Stimulated activated CD4-positive, alpha-beta T cell treated with anti-CD3 and anti-CD28 coated beads, Interleukin-2, amount 100 ng/mL, for 48 hours (primary cell): ENCODE measurements at places on chromosomes 7 and 10.

DNA sequence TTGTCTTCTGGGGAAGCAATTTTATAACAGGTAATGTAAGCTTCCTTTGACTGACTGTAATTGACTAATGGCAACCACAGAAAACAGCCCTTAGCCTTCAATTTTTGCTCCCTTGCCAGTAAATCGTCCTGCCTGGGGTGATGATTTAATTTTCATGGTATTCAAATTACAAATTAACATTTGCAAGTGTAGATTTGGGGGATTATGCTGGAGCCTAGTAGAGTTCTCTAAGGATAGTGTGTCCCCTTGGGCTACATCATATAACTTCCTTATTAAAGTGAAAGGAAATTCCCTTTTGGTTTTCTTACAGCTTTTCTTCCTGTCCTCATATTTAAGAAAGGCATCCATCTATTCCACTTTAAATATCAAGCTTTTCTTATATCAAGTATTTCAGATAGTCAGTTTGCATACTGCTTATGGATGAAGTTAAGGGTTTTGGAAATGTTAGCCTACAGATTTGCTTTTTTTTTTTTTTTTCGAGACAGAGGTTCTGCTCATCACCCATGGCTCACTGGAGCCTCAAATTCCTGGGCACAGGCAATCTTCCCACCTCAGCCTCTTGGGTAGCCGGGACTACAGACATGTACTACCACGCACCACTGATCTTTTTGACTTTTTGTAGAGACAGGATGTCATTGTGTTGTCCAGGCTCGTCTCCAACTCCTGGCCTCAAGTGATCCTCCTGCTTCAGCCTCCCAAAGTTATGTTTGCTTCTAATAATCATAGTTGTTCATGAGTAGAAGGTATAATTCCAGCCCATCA lies 35.9 kb upstream of the HDAC9 start:
- DNase-seq = no peak

GRCh38 chr10:87619705-87620104 lies 40.0 kb upstream of the PAPSS2 start:
- DNase-seq = no peak

- DNase-seq = no peak
Measured at GRCh38 chr10:55766212-55766611, 594.8 kb downstream of the ZWINT start.

GRCh38 chr7:37549076-37549931 lies 100.6 kb upstream of the ELMO1 start:
- no peak for DNase-seq

- no peak for DNase-seq
Measured at GRCh38 chr7:101562531-101563197, 66.4 kb downstream of the MYL10 start.

GRCh38 chr10:129400426-129400825 lies 66.6 kb upstream of the MGMT start:
- DNase-seq = no peak

GRCh38 chr10:113618338-113618737 lies 45.5 kb downstream of the NRAP start:
- no peak for DNase-seq

DNA sequence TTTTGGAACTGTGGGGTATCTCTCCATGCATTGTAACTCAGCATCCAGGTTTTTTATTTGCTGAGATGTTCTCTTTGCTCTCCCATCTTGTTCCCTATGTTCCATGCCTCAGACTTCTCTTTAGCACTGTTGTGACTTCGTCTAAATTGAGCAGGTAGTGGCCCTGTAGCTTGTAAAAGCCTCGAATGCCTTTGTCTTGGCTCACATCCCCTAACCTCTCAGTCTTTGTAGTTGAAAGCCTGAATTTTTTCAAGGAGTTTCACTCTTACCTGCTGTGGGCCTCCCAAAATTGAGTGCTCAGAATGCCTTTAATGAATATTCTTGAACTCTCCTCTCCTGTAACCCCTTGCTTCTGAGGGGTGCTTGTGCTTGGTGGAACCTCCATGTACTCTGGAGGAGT lies 1137.3 kb downstream of the REEP3 start:
- DNase-seq = no peak

- no peak for DNase-seq
Measured at GRCh38 chr10:100737355-100738054, 7.9 kb upstream of the PAX2 start.

DNA sequence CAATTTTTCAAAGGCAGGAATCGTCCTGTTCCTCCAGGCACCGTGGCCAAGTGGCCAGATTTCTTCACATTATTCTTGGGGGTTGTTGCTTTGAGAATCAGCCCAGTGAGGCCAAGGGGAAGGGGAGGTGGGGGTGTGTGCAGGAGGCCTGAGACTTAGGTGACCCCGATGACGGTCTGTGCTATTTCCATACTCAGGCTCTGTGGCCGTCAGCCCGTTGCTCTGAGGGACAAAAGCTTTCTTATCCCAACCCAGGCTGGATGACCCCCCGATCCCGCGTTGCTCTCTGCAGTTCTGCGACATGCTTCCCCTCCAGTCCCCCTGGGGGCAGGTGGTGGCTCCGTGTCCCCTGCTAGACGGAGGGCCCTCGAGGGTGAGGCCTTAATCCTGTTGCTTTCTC lies 14.2 kb downstream of the DOCK1 start:
- DNase-seq = no peak

DNA sequence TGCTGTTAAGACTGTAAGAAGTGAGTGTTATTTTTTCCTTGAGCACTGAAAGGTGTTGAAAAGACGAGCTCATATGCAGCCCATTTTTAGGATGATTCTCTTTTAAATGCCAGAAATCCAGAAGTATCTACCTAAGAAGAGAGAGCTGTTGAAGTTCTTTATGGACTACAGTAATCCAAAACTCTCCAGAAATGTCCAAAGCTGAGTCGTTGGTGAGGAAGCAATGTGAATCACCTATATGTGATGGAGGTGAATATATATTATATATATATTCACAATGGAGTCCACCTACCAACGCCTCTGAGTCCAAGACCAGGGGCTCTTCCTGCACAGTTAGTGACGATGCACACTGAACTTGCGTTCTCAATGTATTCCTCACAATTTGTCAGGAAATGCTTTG lies 252.7 kb upstream of the PITRM1 start:
- DNase-seq = no peak

DNA sequence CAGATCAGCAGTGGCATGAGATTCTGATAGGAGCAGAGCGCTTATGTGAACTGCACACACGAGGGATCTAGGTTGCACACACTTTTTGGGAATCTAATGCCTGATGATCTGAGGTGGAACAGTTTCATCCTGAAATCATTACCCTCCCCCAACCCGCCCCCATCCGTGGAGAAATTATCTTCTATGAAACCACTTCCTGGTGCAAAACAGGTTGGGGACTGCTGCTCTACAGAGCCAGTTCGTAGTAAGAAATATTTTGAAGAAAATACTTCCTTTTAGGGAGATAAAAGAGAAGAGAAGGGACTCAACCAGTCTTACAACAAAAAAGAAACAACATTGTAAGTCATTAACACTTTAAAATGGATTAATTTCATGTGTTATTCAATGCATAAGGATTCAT lies 1308.2 kb downstream of the GATA3 start:
- no peak for DNase-seq

GRCh38 chr7:139914306-139915267 lies 85.5 kb downstream of the TBXAS1 start:
- DNase-seq = no peak

GRCh38 chr7:107995184-107996071 lies 7.5 kb downstream of the LAMB1 start:
- no peak for DNase-seq

GRCh38 chr10:15232279-15232678 lies 63.8 kb upstream of the NMT2 start:
- no peak for DNase-seq

DNA sequence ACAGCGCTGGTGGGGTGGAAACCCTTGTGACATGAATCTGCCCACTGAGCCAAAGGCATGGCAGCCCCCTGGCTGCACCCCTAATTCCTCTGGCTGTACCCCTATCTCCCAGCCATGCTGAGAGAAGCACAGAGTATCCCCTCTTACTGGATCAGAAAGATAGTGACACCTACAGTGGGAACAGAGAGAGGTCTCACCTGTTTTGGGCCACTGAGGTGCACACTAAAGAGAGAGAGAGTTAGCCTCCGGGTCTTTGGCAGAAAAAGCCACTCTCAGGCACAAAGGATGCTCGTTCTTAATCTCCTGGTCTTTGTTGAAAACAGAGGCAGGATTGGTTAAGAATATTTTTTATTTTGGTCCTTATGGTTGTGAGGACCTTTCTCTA lies 11.3 kb downstream of the TSPAN14 start:
- no peak for DNase-seq

- DNase-seq = no peak
Measured at GRCh38 chr10:129090618-129091366, 376.2 kb upstream of the MGMT start.

DNA sequence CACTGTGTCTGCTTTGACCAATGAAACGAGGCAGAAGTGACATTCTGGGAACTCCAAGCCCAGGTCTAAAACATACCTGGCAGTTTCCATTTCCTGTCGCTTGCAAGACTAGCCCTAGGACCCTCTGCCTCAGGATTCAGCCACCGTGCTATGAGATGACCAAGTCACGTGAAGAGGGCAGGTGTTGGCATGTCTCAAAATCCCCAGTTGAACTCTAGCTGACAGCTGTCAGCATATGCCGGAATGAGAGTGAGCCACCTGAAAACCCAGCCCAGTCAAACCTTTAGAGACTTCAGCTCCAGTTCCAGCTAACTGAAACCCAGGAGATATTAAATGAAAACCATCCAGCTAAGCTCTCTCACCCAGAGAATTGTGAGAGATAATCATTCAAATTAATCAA lies 89.9 kb upstream of the PPP1R3A start:
- DNase-seq = no peak

- no peak for DNase-seq
Measured at GRCh38 chr10:4278186-4278585, 493.2 kb upstream of the KLF6 start.

- DNase-seq = no peak
Measured at GRCh38 chr7:77757589-77757988, 40.6 kb downstream of the TMEM60 start.

DNA sequence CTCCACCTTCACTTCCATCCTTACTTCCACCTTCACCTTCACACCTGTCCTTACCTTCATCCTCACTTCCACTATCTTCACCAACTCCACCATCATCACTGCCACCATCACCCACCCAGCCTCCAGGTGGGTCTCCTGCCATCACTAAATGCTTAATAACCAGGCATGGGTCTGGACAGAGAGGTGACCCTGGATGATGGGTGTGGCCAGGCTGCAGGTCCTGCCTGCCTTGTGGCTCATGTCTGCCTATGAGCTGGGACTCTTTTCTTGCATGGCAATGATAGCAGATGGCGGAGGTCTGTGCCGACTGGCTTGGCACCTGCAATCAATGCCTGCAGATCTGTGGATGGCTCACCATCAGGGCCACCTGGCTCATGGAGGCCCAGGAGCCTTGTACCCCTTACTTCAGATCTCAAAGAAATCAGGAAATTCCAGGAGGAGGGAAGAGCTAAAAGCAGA lies 60.1 kb upstream of the ELN start:
- no peak for DNase-seq

- DNase-seq = no peak
Measured at GRCh38 chr10:117792214-117792613, 249.7 kb downstream of the EMX2 start.

DNA sequence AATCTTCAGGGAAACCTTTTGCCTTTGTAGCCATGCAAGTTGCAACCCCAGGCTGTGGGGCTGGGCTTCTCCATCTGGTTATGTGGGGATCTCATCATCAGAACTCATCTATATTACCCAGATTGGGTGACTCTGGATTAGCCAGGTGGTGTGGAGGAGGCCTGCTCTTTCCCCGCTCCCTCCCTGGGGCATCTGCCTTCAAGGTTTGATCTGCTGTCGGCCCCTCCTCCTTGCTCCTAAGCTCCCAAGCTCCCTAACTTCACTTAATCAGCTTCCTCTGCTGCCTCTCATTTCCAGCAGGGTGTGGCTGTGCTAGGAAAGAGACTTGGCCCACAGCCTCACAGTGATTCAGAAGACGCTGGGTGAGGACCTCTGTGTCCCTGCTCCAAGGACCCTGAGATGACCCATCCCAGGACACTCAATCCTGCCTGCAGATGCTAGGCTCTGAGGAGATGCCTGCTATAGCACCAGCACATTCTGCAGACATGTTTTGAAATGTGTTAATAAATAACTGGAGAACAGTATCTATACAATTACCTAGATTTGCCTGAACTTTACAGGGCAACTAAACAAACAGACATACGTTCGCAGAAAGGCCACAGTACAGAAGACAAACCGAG lies 392.1 kb upstream of the PODXL start:
- DNase-seq = no peak

DNA sequence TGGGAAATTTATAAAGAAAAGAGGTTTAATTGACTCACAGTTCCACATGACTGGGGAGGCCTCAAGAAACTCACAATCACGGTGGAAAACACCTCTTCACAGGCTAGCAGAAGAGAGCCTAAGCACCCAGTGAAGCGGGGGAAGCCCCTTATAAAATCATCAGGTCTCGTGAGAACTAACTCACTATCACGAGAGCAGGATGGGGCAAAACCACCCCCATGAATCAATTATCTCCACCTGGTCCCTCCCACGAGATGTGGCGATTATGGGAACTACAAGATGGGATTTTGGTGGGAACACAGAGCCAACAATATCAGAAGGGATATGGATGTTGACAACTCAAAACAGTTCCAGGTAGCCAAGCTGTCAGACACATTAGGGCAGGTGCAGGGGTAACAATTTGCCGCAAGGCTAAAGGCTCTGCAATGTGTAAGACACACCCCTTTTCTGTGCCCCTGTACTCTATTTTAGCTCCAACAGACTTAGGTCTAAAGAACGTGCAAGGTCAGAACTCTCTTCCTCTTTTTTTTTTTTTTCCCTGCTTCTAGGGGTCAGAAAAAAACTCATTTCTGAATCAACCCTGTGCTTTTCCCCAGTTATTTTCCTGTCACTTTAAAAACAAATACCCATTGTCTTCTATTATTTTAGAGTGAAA lies 30.7 kb upstream of the RBM20 start:
- no peak for DNase-seq

- no peak for DNase-seq
Measured at GRCh38 chr7:1290026-1290678, 57.5 kb downstream of the UNCX start.

- DNase-seq = no peak
Measured at GRCh38 chr7:113715981-113716856, 202.6 kb downstream of the PPP1R3A start.

- DNase-seq = no peak
Measured at GRCh38 chr7:37438906-37439652, 9.6 kb downstream of the ELMO1 start.

DNA sequence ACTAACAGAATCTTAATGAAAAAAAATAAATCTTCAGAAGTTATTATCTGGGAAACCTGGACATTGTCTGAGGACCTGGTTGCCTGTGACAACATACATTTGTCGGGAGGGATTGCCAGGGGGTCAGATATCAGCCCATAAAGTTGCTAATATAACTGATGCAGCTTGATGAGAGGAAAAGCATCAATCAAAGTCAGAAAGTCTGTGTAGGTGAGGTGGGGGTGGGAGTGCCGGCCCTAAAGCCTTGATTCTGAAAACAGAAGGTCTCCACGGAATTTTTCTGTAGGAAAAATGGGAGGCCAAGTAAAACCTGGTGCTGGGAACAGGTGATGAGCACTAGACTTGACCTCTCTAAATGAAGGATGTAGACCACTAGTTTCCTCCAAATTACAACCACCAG lies 281.8 kb downstream of the FGFR2 start:
- DNase-seq = no peak
